NCI-H1436 treated with DMSO at 0.1 percent for 48 hours (cell line): ENCODE measurements at places on chromosomes 6 and 20.

DNA sequence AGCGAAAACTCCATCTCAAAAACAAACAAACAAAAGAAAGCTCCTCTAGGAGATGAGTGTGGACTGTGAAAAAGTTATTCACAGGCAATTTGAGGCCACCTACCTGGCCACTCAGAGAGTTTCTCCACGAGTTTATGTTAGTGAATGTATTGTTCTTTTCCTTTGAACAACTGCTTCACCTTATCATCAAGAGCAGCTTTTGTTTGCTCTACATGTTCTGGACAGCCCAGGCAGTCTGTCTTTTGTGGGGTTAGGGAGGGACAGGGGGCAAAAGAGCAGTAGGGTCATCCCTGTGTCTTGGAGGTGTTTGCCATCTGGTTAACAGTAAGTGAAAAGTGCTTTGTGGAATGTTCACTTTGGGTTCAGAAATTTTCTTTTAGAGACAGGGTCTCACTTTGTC, 8.0 kb downstream of the CASS4 start:
- no peak for DNase-seq

GRCh38 chr6:30350524-30350923, 5.6 kb downstream of the RPP21 start:
- no peak for DNase-seq

GRCh38 chr6:168496997-168497331, 56.0 kb downstream of the SMOC2 start:
- no peak for DNase-seq

- no peak for DNase-seq
Observed at GRCh38 chr6:20708367-20709124, 174.3 kb downstream of the CDKAL1 start.

GRCh38 chr6:108796875-108797274, 51.3 kb upstream of the ARMC2 start:
- no peak for DNase-seq

- DNase-seq: no peak
Observed at GRCh38 chr6:42177514-42178364, 4.6 kb downstream of the GUCA1A start.

DNA sequence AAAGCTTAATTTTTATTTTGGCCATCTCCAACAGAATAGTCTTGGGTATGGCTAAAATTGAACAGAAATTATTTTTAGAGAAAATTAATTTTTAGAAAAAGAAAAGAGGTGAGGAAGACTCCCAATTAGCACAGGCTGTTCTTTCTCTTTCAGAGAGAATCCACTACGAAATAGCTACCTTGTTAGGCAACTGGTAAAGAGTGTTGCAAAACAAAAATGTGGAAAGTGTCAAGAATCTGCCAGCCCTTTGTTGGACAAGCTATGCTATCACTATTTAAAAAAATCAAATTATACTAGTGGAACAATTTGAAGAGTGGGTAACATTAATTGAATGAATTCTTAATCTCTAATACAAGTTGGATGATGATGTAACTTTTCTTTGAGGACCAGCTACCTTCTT, 19.2 kb upstream of the ZSCAN9 start:
- DNase-seq: no peak

- no peak for DNase-seq
Observed at GRCh38 chr6:133632906-133633305, 256.0 kb upstream of the TCF21 start.

- no peak for DNase-seq
Observed at GRCh38 chr6:150866991-150867501, 1.5 kb downstream of the MTHFD1L start.

DNA sequence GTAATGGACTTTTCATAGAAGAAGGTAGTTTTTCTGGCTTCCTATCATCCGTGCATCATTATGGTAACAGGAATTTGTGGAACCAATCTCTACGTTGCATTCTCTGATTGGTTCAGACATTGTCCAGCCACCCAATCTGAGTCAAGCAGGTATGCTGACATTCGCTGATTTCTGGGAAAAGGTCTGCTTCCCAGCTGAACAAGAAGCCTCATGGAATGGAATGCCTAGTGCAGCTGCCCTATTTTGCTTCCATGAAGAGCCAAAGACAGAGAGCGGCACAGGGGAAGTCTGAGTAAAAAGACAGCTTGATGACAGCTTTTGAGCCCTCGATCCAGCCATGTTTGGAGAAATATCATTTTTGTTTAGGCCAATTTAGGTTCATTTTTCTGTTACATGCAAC, 38.5 kb upstream of the TXLNB start:
- no peak for DNase-seq

- no peak for DNase-seq
Observed at GRCh38 chr20:8652396-8652795, 416.5 kb upstream of the PLCB4 start.

DNA sequence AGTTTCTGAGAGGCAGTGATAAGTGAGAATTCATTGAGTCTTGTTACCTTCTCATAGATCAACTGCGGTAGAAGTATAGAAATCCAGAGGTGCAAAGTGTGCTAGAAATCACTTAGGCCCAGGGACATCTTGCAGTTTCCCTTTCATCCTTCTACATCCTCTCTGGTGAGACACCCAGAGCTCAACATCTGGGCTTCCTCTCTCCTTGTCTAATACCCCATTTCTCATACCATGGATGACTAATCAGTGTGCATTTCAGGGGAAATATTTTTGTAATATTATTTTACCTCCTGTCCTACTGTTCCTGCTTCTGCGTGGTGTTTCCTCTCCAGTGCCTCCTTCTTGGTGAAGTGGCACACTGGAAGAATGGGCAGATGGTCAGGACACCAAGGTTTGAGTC, 322.4 kb downstream of the TFAP2B start:
- DNase-seq: no peak

DNA sequence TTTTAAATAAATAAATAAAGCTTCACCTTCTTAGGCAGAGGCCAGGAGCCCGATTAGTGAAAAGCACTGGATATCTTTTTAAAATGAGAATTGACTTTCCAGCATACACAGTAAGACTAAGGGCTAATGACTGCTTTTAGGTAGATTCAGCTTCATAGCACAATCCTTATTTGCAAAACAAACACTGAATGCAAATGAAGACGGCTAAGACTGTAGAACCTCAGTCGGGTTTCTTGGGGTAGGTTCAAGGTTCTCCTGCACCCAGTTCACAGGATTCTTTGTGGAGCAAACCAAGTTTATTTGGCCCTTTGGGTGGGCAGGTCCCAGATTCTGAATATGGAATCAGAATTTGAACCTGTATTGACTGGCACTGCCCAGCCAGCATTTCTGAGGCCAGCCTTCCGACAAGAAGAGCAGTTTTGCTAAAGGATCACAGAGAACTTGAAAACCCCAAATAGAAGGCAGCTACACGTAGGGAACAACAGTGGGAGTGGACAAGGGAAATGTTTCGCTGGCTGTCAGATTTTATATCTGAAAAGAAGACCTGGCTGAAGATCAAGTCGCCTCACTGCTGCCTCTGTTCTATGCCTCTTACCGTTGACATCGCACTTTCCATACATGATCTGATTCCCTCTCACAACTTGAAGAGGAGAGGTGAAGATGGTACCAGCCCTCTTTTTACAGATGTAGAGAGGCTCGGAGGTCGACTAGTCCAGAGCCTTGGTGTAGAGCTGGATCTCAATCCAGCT, 8.2 kb downstream of the TRERF1 start:
- no peak for DNase-seq

DNA sequence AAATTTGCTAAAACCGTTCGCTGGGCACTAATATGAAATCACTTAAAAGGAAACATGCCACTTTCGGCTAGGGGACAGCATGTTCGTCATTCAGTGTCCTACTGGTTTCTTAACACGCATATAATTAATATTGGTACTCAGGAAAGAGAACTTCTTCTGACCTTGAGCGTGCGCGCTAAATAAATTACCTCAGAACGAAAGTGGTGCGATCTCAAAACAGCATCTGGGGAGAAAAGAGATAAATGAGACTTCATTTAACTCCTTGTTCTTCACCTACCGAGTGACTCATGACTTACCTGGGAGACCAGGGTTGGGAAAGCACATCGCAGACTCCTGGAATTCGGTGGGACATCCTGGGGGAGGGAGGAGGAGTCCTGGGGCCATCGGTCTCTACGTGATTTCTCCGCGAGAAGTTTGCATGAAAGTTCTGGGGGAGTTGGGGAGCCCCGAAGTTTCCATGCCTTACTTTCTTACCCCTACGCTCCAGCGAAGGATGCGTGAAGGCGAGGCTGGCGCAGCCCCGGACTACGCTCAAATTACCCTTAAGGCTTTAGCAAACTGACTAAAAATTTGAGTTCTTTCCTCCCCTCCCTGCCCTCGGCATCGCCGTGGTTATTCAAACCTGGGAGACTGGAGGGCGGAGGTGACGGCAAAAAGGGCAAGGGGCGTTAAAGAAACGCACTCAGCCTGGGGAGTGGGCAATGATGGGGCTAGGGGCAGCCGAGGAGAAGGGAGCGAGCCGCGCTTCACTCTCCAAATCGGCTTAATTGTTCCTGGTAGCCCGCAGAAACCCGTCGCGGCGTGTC, 1.1 kb upstream of the BEND6 start:
- no peak for DNase-seq

GRCh38 chr20:52103913-52104545, 87.5 kb downstream of the ZFP64 start:
- DNase-seq: no peak

DNA sequence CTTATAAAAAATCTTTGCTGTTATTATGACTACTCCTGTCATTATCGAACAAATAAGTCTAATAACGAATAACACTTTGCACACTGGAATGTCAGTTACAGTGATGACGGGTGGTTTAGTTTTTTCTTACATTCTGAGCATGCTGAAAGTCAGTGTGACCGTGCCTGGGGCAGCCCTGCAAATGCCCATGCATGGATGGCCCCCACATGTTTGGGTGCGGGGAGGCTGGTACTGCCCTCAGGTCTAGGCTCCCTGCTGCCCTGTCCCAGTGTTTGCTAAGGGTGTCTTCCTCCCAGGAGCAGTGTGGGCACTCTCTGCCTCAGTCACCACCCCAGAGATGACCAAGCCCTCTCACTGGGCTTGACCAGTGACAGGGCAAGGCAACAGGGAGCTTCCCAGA, 3.0 kb downstream of the CSTL1 start:
- no peak for DNase-seq

GRCh38 chr20:35225319-35226125, 968 bp upstream of the MMP24 start:
- no peak for DNase-seq

GRCh38 chr6:1764397-1764987, 154.8 kb downstream of the FOXC1 start:
- no peak for DNase-seq

GRCh38 chr6:137843211-137843610, 23.8 kb upstream of the TNFAIP3 start:
- DNase-seq: no peak

GRCh38 chr6:75611011-75611701, 9.5 kb downstream of the SENP6 start:
- no peak for DNase-seq

DNA sequence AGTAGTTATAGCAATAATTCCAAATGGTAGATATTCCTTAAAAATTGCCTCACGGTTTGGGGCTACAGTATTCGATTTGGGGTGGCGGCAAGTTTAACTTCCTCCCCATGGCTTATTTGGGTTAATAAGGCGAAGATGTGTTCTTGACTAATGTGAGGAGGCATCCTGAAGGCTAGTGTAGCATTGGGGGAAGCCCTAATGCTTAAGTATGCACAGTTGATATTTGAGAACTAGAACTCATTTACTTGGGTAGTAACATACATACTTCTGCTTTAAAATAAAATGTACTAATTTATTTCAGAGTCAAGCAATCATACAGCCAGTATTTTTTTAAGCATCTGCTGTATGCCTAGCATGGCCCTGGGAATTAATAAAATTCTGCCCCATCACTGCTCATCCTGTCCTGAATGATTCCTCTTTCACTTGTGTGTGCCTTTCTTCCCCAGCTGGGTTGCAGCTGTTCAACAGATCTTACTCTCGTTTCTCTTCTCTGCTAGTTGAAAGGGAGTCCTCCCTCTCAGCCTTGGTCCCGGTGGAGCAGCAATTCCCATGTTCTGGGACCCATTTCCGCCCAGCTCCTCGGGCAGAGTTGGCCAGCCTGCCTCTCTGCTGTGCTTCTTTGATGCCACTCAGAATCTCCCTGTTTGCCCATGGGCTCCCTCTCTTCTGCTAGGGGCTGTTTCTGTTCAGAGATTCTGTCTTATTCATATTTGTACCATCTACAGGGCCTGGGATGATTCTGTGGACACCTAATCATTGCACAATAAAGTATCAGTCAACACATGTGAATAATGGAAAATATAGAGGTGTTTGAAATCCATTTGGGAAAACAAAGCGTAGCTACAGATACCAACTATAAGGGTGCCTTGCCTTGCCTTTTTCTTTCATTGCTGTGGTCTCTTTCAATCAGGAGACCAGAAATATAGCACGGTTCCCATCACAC, 104.8 kb downstream of the ARID1B start:
- DNase-seq: no peak

DNA sequence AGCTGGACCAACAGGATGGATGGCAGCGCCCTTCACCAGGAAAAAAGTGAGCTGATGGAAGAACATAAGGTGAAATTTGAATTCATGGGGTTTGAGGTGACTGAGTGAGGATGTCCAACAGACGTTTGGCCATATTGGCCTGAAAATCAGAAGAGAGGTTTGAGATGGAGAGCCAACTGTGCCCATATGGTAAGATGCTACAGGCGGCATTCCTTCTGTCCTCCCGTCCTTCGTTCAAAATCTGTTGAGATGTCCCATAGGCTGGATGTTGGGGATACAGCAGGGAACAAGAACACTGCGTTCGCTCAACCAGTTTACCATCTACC, 468 bp upstream of the CMTR1 start:
- DNase-seq: no peak

GRCh38 chr20:59835448-59836395, 97.7 kb downstream of the SYCP2 start:
- DNase-seq: no peak

DNA sequence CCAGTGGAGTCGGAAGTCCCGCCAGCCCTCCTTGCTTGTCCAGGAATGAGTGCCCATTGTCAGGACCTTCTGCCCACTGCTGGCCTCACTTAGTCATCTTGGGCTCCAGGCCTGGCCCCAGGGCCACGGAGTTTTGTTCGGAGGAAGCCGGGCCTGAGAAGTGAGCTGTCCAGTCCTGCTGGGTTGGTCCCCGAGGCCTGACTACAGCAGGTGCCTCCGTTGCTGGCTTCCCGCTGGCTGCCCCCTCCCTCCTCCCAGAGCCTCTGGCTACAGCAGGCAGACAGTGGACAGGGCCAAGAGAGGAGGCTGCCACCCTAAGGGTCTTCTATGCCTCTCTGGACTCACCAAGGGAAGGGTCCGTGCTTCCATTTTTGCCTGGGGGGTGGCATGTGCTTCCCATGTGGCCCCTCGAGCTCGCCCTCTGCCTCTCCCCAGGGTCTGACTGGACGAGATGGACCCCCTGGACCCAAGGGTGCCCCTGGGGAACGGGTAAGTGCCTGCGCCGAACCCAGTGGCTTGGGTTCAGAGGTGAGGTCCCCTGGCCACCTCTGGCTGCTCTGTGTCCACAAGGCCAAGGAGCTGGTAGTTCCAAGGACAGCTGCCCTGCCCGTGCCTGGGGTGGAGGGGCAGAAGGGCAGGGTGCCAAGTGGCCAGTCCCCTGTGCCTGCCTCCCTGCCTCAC, 2.8 kb downstream of the COL9A3 start:
- DNase-seq: no peak

GRCh38 chr6:167979436-167980139, 17.9 kb upstream of the KIF25 start:
- no peak for DNase-seq

- DNase-seq: no peak
Observed at GRCh38 chr20:312067-312466, 13.3 kb upstream of the SOX12 start.
